Hematopoietic multipotent progenitor cell treated with erythropoietin and hydrocortisone succinate and interleukin-3 and kit ligand, for 15 days (in vitro differentiated cells): ENCODE measurements at places on chromosomes 7 and 10.

GRCh38 chr10:53382543-53382942 is 610.0 kb upstream of the MBL2 start:
- DNase-seq: no peak

DNA sequence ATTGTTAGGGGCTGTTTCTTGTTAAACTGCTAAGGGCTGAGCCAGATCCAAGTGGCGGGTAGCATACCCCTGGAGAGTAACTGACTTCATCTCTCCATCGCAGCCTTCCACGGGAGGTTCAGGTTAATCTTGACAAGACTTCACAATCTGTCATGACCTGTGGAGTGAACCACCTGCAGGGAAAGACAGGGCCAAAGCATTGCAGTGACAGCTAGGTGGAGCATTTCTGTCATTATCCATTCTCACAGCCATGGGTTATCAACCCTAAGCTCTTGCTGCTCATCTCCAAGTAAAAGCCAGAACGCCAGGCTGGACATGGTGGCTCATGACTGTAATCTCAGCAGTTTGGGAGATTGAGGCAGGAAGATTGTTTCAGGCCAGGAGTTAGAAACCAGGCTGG is 17.2 kb downstream of the ABCC2 start:
- DNase-seq: no peak

GRCh38 chr7:145152589-145152988 is 316.7 kb upstream of the TPK1 start:
- DNase-seq: no peak

DNA sequence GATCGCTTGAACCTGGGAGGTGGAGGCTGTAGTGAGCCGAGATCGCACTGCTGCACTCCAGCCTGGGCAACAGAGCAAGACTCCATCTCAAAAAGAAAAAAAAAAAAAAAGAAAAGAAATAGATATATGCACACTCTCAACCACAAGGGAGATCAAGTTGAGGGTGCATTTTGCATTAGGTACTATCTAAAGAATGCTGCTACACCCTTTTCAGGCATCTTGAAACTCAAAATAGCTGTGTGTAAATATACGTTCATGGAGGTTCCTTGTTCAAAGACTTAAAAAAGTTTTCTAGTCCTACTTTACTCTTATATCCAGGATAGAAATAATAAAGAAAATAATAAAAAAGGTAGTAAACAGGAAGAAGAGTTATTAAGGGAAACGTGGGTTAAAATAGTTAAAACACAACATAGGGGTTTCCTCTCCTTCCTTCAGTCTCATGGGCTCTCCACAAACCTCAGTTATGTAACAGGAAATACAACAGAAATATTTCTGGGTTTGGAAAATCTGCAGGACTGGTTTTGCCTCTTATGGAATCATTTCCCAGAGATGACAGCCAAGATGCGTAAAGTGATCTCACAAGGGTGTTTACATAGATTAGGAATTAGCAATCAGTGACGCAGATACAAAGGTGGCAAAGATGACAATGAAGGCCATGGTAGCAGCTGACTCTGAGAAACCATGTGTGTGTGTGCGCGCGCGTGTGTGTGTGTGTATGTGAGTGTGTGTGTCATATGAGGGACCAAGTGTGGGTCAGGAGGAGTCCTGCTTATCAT is 15.1 kb downstream of the STEAP4 start:
- no peak for DNase-seq

DNA sequence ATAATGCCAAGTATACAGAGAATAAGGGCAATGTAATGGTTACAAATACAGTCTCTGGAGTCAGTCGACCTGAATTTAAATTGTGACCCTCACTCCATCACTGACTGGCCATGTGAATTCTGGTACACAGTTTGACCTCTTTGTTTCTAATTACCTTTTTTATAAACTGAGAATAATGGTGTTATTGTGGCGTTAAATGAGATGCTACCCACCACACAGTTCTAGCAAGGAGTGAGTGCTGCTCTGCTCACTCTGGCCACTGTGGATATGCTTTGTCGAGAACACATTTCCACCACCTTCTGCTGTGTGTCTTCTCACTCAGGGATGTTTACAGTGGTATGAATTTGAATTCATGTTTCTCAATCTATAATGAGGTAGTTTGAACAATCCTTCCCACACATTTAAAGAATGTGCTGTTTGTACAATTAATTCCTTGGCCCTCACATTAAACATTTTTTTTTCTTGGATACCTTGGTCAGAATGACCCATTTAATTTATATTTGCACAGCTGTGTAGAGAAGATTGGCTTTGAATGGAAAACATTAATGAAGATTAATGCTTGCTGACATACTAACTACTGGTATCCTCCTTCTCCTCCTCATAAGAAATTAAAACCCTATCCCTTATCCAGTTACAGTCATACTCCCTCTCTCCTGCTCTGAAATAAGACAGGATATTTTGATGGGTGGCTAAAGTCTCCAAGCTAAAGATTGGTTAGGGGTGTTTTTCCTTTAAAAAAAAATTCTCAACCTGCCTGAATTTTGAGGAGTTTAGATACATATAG is 42.4 kb downstream of the PLCE1 start:
- no peak for DNase-seq

DNA sequence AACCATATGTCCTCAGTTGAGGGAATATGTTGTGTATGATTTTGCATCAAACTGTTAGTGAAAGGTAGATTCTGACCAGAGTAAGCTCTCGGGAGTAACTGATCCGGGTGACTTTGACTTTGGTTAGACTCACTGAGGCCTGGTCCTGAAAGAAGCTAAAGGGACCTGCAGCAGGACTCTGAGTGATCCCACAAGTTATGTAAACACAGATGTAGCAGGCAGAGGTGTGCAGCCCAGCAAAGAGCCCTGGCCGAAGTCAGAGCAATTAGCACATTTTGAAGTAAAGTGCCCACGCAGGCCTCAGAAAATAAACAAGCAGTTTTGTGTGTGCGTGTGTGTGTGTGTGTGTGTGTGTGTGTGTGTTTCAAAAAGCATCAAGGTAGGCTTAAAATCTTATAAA is 245.6 kb upstream of the FERD3L start:
- no peak for DNase-seq

- DNase-seq: no peak
Observed at GRCh38 chr7:44313621-44314031, 11.8 kb downstream of the CAMK2B start.

DNA sequence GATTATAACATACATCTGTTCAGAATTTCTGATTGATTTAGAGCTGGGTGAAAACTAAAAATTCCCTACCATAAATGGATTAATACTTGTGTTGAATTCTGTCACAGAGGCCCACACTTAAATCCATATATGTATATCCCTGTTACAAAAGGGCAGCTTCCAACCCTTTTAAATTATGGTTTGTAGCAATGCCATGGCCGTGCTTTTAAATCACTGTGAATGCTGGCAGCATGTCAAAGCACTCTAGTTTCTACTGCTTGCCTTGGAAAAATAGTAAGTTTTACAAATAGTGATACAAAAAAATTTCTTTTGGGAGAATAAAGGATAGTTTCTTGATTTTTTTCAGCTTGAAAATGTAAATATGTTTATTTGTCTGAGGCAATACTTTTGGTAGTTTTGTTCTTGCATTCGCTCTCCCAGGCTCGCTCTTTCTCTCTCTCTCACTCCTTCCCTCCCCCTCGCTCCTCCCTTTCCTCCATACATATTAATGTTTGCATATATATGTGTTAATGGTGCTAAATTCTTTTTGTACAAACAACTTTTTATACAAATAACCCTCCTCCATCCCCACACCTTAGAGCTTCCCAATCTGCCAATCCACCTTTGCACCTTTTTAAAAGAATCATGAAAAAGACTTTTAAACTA is 29.8 kb downstream of the TES start:
- DNase-seq: no peak

GRCh38 chr7:90540406-90540805 is 55.7 kb upstream of the CDK14 start:
- DNase-seq: no peak

DNA sequence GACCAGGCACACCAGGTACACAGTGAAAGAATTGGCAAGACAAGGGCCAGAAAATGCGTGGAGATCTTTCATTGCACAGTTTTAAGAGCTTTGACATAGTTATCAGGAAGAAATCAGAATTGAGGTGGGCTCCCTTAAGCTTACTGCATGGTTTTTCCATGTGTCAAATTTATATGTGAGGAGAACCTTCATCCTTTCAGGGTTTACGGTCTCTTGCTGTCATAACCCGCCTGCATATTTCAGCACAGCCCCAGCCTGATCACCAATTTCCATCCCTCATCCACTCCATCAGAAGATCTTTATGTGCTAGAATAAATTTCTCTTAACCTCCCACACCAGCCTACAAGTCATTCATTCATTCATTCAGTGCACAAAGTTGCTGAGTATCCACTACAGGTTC is 373.1 kb downstream of the KCNMA1 start:
- no peak for DNase-seq

DNA sequence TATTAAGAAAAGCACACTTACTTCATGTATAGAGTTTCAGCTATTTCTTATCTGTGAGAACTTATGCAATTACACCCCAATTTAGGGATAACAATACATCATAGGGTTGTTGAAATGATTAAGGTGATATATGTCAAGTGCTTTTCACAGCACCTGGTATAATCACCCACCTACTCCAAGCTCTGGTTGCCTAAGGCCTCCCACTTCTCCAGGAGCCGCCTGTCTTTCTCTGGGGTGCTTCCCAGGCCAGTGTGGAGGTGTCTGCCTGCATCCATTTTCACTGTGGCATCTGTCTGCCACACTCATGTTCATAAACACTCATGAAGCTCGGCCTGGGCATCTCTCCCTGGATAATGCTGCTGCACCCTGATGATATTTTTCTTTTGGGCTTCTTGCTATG is 250.3 kb downstream of the STK31 start:
- no peak for DNase-seq

DNA sequence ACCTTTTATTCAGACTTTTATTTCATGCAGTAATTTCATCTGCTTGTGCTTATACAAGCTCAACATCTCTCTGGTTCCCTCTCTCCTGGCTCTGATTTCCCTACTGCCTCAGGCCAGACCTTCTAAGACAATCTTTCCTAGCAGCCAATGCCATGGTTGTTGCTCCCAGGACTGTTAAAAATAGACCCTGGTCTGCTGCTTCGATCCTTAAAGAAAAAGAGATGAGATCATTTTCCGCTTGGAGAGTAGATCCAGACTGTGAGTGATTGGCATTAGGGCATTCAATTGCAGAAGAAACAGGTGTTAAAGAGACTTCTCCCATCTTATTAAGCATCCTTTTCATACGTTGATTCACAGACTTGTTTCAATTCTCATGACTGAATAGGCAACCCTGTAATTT is 68.4 kb upstream of the ITGB1 start:
- DNase-seq: no peak

DNA sequence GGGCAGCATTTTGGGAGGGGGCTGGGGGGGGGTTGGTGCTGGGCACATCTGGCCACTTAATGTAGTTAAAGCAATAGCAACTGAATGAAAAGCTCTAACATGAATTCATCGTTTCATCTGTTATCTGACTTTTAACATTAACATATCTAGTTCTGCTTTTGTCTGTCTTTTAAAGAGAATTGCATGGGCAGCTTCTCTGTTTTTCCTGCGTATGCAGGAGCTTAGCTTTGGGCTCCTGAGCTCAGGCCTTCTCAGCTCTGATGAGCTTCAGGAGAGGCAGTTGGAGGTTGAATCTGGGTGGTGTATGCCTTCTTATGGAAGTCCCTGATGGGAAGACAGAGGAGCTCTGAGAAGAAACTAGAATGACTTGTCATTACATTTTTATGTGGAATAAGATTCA is 58.4 kb downstream of the DNAJB6 start:
- no peak for DNase-seq

DNA sequence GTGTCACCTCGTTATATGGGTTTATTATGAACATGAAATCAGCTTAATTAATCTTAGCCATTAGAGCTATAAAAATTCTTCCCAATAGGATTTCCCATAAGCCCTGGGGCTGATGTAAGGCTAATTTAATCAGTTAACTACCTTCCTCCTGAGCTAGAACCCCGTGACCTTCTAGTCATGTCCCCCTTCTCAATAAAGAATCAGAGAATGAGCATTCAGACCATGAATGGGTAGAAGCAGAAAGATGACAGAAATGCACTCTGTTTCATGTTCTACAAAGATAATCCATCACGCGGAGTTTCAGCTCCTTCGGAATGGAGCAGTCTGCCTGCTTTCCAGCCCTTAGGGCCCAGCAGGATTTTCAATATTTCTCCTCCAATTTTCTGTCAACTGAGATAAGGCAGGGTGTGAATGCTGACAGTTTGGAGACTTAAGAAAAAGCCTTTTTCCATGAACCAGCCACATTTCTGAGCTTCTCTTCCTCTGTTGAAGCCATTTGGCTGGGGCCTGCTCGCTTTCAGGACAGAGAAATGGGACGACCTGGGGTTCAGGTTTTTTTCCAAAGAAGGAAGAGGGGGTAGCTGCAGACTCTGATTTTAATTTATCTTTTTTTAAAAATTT is 211.0 kb downstream of the NEBL start:
- DNase-seq: no peak

- no peak for DNase-seq
Observed at GRCh38 chr10:18005781-18006456, 54.2 kb downstream of the SLC39A12 start.

GRCh38 chr10:60645980-60646379 is 132.3 kb upstream of the CDK1 start:
- DNase-seq: no peak

GRCh38 chr7:6419310-6419773 is 28.4 kb downstream of the DAGLB start:
- no peak for DNase-seq

GRCh38 chr7:90957883-90958282 is 306.4 kb upstream of the FZD1 start:
- DNase-seq: no peak

DNA sequence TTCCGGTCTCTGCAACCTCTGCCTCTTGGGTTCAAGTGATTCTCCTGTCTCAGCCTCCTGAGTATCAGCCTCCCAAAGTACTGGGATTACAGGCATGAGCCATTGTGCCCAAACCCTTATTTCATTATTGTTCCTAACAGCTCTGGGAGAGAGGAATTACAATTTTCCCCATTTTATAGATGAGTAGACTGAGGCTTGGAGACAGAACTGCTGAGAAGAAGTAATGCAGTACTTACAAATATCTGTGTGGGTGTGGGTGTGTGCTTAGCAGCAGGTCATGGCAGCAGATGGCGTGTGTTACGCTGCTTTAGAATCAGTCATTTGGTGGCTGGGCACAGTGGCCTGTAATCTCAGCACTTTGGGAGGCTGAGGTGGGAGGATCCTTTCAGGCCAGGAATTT is 7.4 kb downstream of the PRKRIP1 start:
- DNase-seq: no peak

DNA sequence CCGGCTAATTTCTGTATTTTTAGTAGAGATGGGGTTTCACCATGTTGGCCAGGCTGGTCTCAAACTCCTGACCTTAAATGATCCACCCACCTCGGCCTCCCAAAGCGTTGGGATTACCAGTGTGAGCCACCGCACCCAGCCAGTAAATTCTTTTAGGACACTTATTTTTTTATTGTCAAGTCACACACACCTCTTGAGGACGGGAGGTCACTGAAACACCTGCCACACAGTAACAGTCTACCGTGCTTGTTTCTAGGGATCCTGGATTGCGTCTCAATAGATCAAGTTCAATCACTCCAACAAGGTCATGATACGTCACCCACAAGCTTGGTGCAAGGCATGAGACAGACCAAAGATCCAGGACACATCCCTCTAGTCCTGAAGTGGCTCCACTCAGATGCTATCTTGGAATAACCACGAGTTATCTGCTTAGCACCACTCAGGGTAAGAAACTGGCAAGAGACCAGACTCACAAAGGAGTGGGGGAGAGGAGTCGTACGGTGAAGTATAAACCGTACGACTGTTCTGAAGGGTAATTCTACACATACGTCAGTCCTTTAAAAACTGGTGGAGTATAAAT is 58.9 kb upstream of the NCAPG2 start:
- DNase-seq: no peak
